ENCODE measurements at places on chromosomes 11 and 22.
A peak's percentile ranks its signal among the peaks of the same experiment; 100 is the strongest.

- no peak for DNase-seq
Measured at GRCh38 chr11:75313513-75314272, 37.8 kb downstream of the ARRB1 start.

DNA sequence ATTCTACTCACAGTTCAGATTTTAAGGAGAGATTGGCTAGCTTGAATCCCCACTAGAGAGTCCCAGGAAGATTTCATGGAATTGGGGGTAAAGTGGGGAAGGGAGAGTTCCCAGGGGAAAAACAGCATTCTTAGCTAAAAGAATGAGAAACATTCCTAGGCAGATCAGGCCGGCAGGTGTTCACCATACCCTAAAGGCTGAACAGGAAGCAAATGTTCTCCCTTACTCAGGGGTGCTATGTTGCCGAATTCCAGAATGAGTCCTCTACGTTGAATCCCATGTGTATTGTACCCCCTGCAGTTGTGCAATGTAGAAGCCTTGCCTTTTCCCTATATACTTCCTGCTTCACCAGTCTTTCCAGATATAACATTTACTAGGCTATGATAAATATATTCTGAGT, 135.2 kb upstream of the NCAM1 start:
- DNase-seq = no peak

DNA sequence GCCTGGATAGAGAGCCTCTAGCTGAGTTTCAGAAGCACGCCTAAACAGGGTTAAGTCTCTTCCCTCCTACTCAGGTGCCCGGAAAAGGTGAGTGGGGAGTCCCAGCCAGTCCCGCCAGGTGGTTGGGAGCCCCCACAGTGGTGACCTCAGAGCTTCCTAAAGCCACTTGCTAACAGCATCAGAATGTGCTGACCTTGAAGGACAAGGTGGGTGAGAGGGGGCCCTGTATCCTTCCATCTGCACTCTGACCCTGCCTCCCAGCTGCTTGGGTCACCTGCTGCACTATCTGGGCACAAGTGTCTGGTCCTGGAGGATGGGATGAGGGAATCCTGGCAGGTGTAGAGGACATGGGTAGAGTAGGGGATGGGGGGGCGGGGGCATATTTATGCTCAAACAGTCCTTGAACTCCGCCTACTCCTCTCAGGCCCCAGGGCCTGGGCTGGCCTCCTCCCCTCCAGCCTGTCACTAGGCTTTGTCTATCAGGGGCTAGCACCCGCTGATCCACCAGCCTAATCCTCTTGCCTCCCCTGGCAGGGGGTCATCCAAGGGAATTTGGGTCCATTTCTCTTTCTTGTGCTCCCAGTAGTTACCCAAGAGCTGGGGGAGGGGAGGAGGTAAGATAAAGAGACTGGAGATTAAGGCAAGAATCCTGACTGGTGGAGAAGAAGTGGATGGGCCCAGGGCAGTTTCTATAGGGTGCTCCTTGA, 3.4 kb downstream of the USP2 start:
- no peak for DNase-seq

DNA sequence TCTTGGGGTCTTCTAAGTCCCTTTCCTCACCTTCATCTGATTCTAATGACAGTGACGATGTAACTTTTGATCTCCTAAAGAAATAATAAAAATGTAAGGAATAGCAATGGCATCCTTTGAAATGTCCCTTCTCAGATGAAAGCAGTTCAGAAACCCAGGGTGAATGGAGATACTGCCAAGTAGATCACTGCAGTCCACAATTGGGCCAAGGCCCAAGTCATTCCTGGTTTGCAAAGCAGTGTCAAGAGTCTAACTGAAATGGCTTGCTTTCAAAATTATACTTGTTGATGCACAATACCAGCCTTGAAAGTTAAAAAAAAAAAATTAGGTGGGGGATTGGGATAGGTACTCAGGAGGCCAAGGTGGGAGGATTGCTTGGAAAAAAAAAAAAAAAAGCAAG, 20.4 kb downstream of the ASCC2 start:
- no peak for DNase-seq

GRCh38 chr11:112999520-112999919, 38.3 kb downstream of the NCAM1 start:
- DNase-seq = no peak

GRCh38 chr22:49531368-49531791, 296.3 kb downstream of the BRD1 start:
- no peak for DNase-seq

GRCh38 chr11:16722581-16723344, 15.7 kb upstream of the C11orf58 start:
- no peak for DNase-seq

GRCh38 chr11:79980916-79981315, 540.1 kb upstream of the TENM4 start:
- DNase-seq = no peak

- no peak for DNase-seq
Measured at GRCh38 chr11:72174302-72175070, 17.5 kb upstream of the FOLR1 start.

- DNase-seq = no peak
Measured at GRCh38 chr11:35792846-35793192, 130.2 kb downstream of the TRIM44 start.

DNA sequence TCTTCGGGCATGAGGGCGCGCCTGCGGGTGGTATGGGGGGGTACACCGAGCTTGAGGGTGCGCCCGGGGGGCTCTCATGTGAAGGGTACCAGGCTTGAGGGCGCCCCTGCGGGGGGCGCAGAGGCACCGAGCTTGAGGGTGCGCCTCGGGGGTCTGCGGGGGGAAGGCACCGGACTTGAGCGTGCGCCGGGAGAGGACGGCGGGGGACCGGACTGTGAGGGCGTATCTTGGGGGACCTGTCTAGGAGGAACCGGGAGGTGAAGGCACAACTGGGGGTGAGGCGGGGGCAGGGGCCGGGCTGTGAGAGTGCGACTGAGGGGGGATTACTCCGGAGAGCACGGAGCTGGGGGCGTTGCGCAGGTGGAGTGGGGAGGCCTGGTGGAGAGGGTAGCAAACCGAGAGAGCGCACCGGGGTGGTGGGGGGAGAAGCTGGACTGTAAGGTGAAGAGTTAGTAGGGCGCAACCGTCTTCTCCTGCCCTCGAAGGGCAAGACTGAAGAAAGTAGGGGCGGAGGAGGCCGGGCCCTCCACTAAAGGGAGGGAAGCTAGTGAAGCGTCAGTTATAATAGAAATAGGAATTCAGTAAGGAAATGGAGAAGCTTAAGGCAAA, 1.1 kb upstream of the DDX6 start:
- peak; percentile 12 for DNase-seq

GRCh38 chr11:115625502-115625901, 121.3 kb upstream of the CADM1 start:
- DNase-seq = no peak

DNA sequence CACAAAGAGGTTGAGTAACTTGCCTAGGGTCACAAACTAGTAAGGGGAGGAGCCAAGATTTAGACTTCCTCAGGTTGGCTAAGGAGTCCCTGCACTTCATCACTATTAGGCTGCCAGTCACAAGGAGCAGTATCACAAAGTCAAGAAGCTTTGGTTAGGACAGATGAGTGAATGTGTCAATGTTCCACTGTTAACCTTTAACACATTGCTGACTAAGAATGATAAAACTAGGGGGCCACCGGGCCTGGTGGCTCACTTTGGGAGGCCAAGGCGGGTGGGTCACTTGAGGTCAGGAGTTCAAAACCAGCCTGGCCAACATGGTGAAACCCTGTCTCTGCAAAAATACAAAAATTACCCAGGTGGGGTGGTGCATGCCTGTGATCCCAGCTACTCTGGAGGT, 32.0 kb downstream of the TMEM123 start:
- no peak for DNase-seq

- DNase-seq = no peak
Measured at GRCh38 chr11:133228471-133229329, 303.6 kb downstream of the OPCML start.

DNA sequence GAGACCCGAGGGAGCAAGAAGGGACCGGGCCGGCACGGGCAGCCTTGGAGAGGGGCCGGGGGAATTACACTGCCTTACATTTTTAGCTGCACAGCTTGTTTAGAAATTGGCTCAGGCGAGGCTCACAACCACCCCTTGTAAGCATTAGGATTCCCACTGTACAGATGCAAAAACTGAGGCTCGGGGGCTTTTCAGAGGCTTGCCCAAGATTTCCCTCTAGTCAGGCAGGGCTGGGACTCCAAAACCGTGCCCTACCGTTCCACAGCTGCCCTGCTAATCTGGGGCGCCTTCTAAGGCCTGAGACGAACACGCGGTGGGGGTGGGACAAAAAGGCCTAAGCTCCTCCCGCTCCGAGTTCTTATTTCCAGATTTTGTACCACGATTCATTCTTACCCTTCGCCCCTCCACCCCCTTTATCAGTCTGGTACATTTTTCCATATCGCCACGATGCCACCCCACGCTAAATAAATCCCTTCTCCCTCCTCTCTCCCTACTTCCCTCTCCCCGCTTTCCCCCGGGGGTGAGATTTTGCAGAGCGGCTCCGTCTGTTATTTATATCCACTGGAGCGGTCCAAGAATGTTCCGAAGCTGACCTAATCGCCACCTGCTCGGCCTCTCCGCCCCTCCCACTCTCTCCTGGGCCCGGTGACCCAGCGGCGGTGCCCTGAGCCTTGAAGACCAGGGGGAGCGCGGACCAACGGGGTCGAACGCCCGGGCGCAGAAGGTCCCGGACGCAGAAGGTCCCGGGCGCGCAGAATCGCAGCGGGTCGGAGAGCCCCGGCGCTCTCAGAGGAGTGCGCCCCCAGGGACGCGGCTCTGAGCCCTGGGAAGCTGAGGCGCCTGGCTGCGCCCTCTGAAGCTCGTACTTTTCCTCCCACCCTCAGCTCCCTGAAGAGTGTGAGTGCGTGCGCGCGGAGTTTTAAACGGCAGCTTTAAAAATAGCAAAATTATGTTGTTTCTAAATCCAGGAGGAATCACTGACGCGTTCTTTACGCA, 764 bp upstream of the PACSIN3 start:
- no peak for DNase-seq

GRCh38 chr11:1647901-1648652, 18.5 kb downstream of the KRTAP5-5 start:
- no peak for DNase-seq

DNA sequence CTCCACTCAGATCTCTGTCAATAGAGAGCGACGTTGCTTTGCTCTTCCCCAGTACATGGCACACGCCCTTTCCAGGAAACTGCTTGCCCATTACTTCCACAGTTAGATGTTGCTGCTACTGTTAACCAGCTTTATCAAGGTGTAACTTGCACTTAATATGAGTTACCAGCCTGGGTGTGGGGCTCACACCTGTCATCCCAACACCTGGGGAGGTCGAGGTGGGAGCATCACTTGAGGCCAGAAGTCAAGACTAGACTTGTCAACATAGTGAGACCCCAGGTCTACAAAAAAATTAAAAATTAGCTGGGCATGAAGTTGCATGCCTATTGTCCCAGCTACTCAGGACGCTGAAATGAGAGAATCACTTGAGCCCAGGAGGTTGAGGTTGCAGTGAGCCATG, 177.1 kb upstream of the B3GAT1 start:
- no peak for DNase-seq

DNA sequence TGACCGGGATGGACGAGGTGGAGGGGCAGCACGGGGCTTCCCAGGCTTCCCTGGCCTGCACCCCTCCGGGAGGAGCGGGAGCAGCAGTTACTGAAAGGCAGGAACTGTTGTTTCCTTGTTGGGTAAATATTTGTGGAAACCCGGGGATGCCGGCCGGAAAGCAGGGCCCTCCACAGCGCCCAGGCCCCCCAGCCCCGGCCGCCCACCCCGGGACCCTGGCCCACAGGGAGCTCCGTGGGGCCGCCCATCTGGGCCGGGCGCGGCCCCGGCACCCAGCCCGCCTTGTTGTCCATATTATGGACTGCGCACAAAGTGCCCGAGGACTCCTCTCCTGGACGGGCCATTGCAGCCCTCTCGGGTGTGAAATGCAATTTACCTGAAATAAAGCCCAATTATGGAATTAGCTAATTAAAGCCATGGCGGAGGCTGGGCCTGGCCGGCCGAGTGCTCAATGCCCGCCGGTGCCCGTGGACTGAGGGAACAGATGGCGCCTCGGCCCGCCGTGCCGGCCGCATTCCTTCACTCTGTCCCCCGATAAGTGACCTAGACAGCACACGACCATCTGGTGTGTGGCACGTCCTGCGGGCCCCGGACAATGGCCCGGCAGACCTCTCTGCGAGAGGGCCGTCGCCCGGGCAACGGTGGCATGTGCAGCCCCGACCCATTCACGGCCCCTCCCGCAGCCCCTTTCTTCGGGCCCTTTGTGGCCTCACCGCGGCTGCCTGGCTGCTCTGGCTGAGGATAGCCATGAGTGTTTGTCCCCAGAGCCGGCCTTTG, 35.4 kb downstream of the CDKN1C start:
- DNase-seq = no peak

DNA sequence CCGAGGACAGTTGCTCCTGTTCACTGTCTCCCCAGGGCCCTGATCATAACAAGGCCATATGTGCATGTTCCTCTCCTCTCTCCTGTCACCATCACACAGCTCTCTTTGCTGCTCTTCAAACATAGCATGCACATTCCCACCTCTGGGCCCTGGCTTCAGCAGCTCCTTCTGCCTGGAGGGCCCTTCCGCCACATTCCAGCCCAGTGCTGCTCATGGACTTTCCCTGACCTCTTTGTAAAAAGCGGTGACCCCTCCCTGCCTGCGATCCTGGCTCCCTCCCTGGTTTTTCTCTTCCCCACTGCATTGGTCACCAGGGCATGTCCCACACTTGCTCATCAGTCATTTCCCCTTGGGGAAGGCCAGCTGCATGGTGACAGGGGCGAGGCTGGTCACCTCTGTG, 98.2 kb downstream of the MYO18B start:
- no peak for DNase-seq

- no peak for DNase-seq
Measured at GRCh38 chr11:121669422-121669821, 216.7 kb upstream of the SORL1-AS1 start.

GRCh38 chr11:16001899-16002426, 354.4 kb downstream of the SOX6 start:
- DNase-seq = no peak

- DNase-seq = no peak
Measured at GRCh38 chr11:86481399-86481798, 106.7 kb downstream of the CCDC81 start.

DNA sequence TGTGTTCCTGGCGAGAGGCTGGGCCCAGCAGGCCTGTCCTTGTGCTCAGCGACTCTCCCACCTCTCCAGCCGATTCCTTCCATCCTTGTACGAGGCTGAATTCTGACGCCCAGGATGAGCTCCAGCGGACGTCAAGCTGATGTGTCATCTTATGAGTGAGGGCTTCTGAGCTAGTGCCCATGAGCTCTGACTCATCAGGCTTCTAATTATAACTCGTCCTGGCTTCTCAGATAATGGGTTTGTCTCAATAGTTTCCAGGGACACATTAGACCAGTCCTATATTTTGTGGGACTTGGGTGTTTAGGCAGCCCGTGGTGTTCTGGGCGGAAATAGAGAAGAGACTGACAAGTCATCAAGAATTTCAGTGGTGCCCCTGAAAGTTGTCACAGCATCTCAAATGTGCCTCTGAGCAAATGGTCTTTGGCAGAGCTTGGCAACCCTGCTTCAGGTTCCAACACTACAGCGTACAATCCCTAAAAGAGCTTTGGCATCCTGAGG, 108.2 kb upstream of the CD44 start:
- DNase-seq = no peak
